ENCODE measurements at places on chromosomes 12 and 14.

- DNase-seq: peak; percentile 33
These were observed 29.8 kb upstream of the CDKN3 start for GRCh38 chr14:54366736-54367735.

DNA sequence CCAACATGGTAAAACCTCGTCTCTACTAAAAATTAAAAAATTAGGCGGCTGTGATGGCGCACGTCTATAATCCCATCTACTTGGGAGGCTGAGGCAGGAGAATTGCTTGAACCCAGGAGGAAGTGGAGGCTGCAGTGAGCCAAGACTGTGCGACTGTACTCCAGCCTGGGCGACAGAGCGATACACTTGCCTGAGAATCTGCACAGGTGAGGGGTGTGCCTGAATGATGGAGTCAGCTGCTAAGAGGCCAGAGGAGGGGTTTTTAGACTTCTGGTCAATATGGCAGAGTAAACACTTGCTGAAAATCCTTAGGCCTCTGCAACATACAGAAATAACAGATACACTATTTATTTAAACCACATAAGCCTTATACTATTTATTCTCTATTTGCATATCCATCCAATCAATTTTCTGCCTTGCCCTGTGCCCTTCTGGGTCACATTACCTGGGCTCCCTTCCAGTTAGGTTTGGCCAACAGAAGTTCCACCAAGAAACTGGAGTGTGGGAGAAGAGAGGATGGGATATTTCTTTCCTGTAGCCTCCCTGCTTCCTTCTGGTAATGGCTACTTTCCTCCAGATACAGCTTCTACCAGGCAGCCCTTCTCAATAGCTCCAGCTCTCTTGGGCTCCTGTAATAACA lies 117.6 kb downstream of the EFCAB11 start:
- no peak for DNase-seq

DNA sequence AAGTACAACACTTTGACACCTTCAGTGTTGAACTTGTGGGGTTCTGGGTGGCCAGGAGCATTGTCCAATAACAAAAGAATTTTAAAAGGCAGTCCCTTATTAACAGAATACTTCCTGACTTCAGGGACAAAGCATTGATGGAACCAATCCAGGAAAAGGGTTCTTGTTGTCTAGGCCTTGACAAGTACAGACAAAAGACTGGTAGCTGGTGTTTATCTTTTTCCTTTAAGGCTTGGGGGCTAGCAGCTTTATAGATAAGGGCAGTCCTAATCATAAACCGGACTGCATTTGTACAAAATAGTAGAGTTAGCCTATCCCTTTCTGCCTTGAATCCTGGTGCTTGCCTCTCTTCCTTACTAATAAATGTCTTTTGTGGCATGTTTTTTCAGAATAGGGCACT lies 27.4 kb downstream of the FAM177A1 start:
- no peak for DNase-seq

DNA sequence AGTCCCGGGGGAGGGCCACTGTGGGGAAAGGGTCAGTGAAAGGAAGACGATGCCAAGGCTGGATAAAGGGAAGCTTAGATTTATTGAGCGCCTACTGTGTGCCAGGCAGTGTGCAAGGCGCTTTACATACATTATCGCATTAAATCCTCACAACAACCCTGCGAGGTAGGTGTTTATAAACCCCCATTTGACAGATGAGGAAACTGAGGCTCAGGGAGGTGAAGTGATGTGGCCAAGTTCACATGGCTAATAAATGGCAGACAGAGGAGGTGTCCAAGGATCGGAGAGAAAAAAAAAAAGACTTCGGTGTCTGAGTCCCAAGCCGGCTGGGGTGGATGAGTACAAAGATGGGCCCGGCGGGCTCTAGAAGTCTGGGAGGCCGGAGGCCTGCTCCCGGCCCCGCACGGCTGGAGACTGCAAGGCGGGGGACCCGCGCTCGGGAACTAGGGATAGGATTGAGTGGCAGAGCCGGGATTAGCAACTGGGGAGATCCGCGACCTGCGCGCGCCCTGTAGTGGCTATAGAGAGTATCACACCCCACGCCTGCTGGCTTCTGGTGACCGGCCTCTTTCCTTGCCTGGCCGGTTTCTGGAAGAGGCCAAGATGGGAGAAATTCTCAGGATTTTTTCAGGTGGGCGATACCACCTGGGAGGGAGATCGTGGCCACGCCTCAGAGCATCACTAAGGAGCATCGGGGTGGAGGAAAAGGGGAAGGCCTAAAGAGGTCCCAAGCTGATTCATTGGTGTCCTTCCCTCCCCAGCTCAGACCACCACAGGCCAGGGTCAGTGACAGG lies 3.9 kb downstream of the DDN start:
- peak; percentile 35 for DNase-seq

DNA sequence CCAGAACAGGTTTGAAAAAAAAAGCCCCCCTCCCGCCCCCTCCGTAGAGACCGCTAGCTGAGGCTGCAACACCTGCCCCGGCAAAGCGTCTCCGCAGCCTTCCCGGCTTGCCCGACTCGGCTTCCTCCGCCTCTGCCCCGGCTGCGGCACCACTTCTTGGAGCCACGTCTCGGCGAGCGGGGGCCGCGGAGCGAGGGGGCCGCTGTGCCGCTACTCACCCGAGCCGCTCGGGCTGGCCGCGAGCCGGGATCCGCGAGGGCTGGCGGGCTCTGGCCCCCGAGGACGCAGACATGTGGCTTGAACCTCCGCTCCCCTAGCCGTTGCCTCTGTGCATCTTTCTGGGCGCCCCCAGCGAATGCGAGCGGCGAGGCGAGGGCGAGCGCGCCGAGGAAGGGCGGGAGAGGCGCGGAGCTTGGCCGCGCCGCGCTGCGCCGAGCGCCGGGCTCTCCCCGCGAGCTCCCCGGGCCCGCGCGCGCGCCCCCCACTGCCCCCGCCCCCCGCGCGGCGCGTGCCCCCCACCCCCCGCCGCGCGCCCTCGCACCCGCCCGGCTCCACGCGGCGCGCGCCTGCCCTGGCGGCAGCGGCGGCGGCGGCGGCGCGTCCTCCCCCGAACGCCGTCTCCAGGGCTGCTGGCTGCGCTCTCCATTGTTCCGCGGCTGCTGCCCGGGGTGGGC lies 249.5 kb downstream of the APAF1 start:
- peak; percentile 14 for DNase-seq

GRCh38 chr12:14303661-14304155 lies 61.8 kb upstream of the ATF7IP start:
- DNase-seq: no peak

DNA sequence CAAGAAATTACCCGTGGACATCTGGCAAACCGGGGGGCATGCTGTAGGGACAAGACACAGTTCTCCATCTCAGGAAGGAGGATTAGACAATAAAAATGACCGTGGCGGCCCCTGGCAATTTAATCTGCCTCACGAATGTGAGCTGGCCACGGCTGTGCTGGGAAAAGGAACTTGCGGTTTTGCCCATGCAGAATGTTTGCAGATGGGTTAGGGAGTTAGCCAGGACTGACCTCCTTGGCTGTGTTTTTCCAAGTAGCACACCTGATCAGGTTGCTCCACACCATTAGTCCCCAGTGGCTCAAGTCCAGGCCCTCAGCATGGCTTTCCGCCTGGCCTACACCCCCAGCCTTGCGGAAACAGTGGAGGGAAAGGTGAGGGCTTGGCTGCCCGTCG lies 20.8 kb downstream of the TPCN1 start:
- no peak for DNase-seq

GRCh38 chr14:76591266-76591665 lies 170.0 kb upstream of the VASH1 start:
- no peak for DNase-seq

- no peak for DNase-seq
These were observed 71.7 kb upstream of the REP15 start for GRCh38 chr12:27624586-27624985.

- no peak for DNase-seq
These were observed 700 bp downstream of the OR11G2 start for GRCh38 chr14:20191396-20191795.

DNA sequence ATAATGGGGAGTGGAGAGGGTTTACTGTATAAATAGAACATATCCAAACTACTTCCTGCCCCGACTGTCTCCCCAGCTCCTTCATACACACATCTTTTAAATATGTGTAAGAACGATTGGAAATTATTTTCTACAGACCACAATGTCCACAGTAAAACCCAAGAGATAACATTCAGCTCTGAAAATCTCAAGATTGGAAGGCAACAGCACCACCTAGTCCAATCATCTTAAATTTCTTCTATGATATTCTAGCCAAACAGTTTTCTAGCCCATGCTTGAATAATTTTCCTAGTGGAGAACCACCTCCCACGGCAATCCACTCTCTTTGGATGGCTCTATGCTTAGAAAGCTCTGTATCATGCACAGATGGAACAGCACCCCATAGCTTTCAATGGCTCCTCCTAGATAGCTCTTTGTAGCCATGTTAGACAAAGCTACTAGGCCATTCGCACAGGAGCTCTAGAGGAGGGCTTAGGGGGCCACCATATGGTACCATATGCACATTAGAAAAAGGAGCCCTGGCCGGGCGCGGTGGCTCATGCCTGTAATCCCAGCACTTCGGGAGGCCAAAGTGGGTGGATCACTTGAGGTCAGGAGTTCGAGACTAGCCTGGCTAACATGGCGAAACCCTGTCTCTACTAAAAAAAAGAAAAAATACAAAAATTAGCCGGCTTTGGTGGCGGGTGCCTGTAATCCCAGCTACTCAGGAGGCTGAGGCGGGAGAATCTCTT lies 18.1 kb downstream of the VDR start:
- DNase-seq: no peak

DNA sequence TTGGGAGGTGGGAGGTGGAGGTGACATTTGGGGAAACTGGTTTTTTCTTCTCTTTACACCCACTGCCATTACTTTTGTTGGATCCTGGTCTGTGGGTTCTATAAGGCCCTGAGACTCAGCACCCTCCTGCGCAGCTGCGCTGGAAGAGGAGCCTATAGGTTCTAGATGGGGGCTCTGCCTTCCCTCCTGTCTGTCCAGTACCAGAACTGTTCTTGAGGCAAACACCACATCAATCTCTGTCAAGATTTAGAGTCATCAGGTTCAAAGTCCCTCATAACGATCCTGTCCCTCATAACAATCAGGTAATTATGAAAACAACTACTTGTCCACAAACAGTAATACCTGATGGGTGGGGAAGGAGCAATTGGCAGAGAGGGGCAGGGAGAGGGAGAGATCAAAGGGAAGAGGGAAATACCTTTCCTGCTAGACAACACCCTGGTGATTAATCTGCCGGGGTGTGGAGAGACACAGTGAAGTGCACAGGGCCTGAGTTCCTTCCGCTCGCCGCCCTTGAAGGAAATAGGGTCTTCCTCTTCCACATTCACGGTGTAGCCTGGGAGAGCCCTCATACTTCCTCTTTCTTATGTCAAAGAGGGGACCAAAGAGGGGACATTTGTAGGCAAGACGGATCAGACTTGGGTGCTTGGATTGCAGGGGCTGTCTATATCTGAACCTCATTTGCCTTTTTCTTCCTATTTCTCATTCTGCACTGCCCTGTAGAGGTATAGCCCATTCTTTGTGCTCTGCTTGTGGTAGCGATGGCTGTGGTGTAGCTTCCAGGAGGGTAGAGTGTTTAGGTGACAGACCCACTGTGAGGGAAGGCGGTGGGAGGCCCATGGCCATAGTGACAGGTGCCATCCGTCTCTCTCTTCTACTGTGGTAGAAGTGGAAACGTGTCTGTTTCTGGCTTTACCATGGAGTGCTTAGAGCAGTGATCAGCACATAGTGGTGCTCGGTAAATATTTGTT lies 12.6 kb downstream of the GPRC5A start:
- no peak for DNase-seq

- no peak for DNase-seq
These were observed 197.5 kb downstream of the STXBP6 start for GRCh38 chr14:24852312-24853060.

DNA sequence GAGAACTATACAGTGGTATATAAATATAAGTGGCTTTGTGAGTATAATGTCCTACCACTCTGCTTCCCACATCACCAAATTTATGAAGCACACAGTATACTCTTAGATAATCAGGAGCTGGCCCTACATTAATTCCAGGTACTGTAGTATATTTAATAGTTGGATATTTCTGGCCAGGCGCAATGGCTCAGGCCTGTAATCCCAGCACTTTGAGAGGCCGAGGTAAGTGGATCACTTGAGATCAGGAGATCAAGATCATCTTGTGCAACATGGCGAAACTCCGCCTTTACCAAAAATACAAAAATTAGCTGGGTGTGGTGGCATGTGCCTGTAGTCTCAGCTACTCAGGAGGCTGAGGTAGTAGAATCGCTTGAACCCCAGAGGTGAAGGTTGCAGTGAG lies 104.0 kb downstream of the FOXA1 start:
- DNase-seq: no peak

- no peak for DNase-seq
These were observed 127.4 kb upstream of the ARHGAP5 start for GRCh38 chr14:31949709-31950108.

DNA sequence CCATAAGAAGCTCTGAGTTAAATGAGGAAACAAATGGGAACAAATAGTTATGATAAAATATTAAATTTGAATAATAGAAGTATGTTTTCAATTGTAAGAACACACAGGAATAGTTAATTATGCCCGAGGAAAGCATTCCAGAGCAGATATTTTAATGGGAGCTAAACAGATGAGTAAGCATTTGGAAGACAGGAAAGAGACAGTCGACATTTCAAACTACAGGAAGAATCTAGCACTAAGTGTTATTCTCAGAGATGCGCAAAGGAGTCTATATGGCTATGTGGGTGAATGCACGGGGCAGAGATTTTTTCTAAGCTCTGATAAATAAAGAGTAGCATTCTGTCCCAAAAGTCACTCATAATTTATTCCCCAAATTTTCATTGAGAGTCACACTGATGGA lies 64.5 kb upstream of the SSTR1 start:
- DNase-seq: no peak

DNA sequence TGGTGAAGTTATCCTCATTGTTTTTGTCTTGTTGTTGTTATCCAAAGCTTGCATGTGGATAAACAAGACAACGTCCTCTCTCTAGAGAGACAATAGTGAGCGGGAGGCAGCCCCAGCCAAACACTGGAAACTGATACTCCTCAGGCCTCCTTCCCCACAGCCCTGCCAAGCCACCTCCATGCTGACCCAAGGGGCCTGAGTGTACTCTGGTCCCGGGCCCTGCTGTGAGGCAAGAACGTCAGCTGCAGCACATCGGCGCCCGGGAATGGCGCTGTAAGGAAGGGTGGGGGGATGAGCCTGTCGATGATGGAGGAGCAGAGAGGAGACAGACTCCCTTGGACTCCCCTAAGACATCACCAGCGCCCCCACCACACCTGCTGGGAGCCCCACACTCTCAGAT lies 83.6 kb downstream of the ANO2 start:
- no peak for DNase-seq

GRCh38 chr12:65894624-65895390 lies 70.5 kb downstream of the HMGA2 start:
- DNase-seq: no peak

DNA sequence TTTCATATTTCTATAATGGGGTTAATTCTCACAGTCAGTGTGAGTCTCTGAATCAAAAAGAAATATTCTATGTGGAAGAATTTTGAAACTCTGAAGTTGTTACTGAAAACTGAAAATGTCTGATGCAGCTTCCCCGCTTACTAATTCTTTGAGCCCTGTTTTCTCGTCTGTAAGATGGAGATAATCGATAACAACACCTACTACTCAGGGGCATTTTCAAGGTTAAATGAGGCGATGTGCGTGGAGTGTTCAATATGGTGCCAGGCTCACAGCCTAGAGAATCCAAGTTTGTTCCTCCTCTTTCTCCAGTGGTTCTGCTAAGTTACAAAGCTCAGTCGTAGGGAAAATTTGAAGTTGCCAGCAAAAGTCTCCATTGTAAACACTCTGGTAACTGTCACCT lies 391.4 kb downstream of the FUT8 start:
- DNase-seq: no peak

Measured in NCI-H1092 (cell line).